ENCODE measurements at places on chromosomes 2 and 18.

DNA sequence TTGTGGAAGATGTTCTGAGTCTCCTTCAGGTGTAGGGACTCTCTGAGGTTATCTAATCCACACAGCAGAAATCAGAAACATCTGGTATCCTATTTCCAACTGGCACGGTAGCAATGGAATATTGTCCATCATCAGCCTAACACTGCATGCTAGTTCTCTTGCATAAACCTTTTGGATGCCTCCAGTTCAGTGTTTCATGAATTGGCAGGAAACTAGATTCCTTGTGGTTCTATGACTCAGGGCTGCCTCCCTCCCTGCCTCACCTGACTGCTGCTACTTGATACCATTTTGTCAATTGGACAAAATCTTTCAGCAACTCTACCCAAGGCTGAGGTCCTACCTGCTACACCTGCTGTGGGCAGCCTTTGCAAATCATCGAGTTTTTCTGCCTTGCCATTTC, 130.9 kb downstream of the TPGS2 start:
- DNase-seq = peak; percentile 24

DNA sequence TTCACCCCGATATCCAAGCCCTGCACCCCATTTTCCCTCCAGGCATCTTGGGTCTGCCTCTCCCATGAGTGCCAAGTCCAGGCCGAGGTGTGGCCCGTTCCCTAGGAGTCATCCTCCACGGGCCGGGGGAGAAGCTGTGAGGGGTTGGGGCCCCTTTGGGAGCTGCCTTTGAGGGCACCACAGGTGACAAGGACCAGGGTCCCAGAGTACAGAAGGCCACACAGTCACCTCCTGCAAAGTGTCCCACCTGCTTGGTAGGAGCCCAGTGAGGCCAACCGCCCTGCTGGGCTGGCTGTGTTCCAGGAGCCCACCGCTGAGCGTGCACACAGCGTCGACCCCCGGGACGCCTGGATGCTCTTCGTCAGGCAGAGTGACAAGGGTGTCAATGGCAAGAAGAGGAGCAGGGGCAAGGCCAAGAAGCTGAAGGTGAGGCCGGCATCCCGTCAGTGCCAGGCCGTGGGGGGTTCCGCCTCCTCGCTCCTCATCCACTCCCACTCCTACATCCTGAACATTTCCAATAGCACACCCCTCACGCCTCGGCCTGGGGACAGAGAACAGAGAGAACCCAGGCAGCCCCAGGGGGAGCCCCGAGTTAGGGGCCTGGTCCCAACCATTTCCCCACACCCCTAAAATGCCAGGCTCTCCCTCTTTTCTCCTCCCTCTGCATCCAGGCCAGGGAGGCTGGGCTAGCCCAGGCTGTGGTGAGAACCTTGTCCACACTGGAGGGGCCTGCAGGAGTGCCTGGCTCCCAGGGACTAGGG, 2.7 kb downstream of the ERFE start:
- DNase-seq = no peak

- no peak for DNase-seq
Observed at GRCh38 chr2:167454036-167454435, 565.8 kb downstream of the XIRP2 start.

DNA sequence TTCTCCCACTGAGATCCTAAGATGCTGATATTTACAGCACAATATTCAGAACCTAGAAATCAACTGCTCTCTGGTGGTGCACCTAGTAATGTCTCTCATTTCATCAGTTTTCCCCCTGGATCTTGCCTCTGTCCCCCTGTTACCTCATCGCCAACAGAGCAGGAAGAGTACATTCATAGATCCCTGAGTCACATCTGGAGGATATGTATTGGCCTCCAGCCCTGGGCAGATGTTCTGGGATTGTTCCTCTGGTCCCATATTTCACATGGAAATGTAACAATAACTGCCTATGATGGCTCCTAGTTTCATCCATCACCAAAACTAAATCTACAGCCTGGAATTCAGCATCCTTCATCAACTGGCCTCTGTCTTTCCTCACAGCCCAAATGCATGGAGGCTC, 278.8 kb upstream of the SLC14A2 start:
- DNase-seq = no peak

DNA sequence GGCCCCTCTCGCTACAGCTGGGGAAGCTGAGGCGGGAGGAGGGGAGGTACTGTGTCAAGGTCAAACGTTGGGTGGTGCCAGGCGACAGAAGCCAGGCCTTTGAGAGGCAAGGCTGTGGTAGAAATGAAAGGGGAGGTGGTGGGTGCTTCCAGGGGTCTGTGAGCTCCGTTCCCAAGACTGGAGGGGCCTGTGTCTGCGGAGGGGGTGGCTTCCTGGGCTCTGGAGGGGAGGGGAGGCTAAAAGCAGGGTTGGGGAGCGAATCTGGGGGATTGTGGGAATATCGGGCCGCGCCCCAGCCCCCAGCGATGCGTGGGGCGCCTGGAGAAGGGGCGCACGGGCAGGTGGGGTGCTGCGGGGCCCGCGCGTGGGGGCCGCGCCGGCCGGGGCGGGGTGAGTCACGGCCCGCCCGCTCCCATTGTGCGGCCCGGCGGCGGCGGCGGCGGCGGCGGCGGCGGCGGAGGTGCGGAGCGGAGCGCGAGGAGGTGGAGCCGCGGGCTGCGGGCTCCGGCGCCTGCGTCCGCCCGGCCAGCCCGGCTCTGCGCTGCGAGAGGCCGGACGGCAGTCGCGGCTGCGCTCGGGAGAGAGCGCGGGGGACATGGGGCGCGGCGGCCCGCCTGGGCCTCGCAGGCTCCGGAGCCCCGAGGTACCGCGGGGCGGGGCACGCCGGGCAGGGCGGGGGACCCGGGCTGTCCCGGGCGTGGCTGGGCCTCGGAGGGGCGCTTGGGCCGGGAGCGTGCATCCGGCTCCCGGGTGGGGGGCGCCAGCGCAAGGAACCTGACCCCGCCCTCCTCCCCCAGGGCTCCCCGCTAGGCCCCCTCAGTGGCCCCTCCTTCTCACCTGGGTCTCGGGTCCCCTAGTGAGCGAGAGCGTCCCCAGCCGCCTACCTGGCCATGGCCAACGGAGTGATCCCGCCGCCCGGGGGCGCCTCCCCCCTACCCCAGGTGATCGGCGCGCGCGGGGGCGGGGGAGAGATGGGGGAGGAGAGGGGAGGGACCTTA, at the start of gene SLC4A3:
SLC4A3 (plus strand) TSS at position 528 of the 998 bp plus-strand sequence; CDS start at position 891, 363 bp downstream.
- DNase-seq = peak; percentile 43

All from fibroblast of skin of back (primary cell).